ENCODE measurements at places on chromosomes 6 and 20. TPM values are rescaled to one million over a fixed set of nuclear protein-coding genes. Genes with fewer than 3 reads are reported as not detected.

GRCh38 chr6:64680446-64680845 lies 1026.6 kb downstream of the EYS start:
- DNase-seq = no peak

Gene ATG5
- 25.5 TPM for total RNA-seq

Gene NCR2
- total RNA-seq = not detected

- no peak for DNase-seq
These were observed 1.6 kb upstream of the KCNK15 start for GRCh38 chr20:44743916-44744655.

DNA sequence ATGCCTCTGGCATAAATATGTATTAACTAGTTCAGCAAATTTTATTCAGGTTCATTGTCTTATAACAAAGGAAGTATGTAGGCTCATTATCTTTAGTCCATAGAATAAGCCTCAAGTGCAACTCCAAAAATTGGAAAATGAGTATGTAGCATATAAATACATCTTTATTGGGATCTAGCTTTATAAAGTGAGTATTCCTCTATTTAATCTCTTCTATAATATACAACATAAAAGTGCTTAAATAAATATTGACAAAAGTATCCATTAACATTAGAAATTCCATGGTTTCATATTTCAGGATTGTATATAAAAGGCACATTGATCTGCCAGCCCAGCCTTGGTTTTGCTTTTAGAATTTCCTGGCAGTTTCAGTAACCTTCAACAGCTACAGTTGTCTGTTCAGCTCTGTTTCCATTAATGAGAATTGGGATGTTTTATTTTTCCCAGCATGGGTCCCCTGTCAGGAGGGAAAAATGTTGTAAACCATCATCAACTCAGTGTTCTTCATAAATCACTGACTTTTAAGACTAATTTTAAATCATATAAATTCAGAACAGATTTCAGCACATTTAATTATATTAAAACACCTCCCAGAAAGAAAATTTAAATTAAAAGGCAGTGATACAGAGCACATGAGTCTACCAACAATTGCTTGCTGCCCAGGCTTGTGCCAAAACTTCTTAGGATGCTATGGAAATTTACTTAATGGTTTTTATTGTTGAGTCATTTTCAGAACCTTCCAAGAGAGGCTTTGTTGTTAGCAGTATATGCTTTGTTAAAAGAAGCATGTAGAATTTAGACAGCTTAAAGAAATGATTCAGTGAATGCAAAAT lies 119.7 kb downstream of the ADGRG6 start:
- no peak for DNase-seq

Gene NOTCH4
- 2.0 TPM for total RNA-seq

DNA sequence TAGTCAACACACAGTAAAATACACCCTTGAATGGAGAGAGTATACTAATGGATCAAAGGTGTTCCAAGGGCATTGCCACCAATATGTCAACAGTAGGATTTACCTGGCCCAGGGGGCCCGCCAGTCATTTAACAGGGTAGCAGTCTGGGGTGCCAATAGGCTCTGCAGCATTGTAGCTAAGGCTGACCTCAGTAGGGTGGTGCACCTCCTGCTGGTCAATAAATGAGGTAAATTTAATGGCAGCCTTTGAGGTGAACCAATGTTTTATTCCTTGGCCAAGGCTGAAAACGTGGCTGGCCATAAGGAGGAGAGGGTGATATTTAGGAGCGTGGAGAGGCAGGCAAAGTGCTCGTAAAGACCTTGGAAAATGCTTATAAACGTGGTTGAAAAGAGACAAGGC lies 147.2 kb downstream of the RPS12 start:
- DNase-seq = no peak

DNA sequence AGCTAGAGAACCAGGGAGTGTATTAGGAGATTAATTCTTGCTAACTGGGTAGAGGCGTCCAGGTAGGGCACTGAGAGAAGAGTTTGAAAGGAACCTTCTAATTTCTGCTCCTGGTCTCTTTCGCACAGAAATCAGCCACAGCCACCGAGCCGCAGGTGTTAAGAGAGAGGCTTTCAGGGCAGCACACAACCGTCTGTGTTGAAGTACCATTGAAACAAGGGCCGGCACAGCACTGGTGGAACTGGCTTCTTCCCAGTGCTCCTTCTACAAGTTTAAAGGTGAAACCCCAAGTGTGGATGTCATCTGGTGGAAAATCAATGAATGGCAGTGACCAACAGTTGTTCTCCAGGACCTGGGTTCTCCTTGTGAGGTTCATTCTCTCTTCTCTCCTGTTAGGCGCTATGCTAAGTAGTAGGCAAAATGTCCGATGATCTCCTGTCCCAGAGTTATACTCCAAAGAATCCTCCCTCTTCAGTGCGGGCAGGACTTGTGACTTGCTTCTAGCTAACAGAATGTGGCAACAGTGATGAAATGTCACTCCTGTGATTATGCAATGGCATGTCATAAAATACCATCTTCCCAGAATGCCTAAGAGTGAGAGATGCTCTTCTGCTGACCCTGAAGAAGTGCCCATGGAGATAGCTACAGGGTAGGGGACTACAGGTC lies 15.0 kb upstream of the RIN2 start:
- no peak for DNase-seq

GRCh38 chr6:52141596-52141995 lies 44.6 kb upstream of the IL17A start:
- no peak for DNase-seq

- no peak for DNase-seq
These were observed 119.2 kb downstream of the SYCP2 start for GRCh38 chr20:59813948-59814839.

- DNase-seq = peak; percentile 45
These were observed 9.3 kb upstream of the TXNDC5 start for GRCh38 chr6:7919871-7920270.

DNA sequence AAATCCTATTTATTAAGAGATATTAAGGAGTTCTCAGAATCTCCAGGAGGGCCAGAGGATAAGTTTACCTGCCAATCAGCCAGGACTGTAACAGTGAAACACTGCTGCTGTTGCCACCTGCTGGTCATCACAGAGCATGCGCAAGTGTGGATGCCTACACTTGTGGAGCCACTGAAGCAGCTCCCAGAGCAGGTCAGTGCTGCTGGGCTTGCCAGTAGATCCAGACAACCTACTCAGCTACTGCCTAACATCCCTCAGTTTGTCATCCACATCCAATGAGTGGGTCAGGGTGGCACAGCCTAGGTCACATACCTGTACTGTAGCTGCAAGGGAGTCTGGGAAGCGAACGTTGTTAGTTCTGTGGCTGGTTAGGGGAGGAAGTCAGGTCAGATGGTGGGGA lies 18.3 kb upstream of the NHSL1 start:
- no peak for DNase-seq

Gene ARMH2
- not detected for total RNA-seq

GRCh38 chr6:150177952-150178520 lies 35.2 kb downstream of the PPP1R14C start:
- peak; percentile 87 for DNase-seq

All from epithelial cell of proximal tubule (primary cell).